GM13977 (cell line): ENCODE measurements at places on chromosomes 5 and 9.

DNA sequence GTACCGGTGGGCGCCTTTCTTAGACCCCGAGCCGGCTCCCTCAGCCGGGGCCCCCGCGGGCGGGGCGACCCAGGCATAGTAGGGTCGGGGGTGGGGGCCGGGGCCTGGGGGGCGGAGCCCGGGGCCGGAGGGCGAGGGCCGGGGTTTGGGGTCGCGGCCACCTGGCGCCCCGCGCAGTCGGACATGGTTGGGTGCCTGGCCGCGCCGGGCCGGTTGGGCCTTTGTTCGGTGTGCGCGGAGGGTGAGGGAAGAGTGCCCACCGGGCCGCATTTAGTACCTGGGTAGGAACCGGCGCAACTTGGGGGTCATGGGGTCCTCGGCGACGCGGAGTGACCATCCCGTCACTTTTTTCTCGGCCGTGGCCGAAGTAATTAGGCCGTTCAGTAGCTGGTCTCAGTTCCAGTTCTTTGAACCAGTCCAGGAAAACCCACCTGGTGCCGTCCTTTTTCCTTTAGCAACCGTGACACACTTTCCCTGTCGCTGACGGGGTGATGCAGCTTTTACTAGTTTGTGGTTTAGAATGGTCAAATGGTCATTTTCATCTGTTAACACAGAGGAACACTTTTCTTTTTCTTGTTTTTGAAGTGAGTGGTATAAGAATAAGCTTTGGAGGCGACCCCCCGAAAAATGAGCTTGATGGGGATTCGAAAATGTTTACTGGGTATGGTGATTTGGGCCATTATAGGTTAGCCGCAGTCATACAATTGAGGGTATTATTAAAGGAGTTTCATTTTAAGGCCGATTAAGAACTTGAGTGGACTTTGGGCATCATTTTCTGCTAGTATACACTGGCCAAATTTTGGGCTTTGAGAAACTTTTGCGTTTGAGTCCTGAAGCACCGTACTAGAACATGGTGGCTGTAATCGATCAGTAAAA lies 589 bp downstream of the CKS2 start:
- no peak for DNase-seq

DNA sequence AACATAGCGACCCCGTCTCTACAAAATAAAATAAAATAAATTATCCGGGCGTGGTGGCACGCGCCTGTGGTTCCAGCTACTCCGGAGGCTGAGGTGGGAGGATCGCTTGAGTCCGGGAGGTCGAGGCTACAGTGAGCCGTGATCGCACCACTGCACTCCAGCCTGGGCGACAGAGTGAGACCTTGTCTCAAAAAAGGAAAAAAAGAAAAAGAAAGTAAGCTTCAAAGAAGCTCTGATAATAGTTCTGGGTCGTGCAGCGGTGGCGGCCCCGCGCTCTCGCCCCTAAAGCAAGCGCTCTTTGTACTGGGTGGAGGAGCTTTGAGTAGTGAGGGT lies 6.8 kb downstream of the TLX3 start:
- DNase-seq = no peak

- DNase-seq = peak; percentile 60
Observed at GRCh38 chr5:35089334-35090314, 41.9 kb upstream of the AGXT2 start.

- DNase-seq = no peak
Observed at GRCh38 chr5:7047511-7048261, 334.5 kb downstream of the TENT4A start.

GRCh38 chr5:93208141-93208751 lies 372.8 kb downstream of the NR2F1-AS1 start:
- DNase-seq = no peak

DNA sequence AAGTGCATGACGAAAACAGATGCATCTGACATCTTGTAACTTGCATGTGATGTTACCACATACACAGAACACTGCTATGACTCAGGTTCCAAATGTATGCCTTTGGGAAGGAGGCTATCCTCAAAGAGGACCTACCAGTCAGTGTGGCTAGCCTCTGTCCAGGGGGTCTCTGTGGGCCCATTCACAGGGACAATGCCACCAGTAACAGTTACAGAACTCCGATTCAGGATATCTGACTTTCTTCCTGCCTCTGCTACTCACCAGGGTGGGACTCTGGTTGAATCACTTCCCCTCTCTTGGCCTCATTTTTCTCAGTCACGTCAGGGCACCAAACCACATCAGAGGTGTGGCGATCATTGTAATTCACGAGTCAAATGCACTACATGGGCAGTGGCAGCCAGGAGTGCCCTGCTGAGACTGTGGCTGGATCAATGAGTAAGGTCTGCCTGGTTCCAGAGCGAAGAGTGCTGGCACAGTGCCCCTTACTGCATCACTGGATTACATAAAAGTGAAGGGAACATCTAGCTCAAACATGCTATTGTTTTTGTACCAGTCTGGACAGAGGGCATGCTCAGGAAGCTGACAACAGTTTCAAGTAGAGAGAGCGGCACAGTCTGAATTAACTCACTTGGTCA lies 13.2 kb downstream of the ATOX1 start:
- DNase-seq = no peak

- DNase-seq = no peak
Observed at GRCh38 chr5:113124265-113124664, 147.7 kb downstream of the DCP2 start.

DNA sequence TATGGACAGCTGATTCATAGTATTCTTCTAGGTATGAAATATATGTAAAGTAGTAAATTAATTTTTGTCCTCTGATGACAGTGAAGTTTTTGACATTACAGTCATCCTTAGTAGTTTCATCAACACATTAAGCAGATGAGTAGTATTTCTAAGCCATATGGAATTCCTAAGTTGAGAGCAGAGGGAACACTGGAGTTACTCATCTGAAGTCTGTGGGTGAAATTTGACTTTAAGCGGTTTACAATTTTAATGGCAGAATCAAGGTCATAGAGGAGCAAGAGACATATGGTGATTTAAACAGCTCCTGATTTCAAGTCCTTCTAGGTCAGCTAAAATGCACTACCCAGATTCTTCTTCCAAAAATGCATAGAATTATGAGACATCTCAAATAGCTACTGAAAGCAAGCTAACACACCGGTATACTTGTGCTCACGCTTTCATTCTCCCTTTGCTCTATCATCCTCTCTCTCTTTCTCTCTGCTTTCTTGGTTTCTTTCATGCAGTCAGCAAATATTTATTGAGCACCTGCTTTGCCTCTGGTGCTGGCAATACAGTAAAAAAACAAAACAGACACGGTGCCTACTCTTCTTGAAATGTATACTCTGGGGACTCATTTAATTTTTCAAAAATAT lies 235.9 kb downstream of the FER start:
- no peak for DNase-seq

DNA sequence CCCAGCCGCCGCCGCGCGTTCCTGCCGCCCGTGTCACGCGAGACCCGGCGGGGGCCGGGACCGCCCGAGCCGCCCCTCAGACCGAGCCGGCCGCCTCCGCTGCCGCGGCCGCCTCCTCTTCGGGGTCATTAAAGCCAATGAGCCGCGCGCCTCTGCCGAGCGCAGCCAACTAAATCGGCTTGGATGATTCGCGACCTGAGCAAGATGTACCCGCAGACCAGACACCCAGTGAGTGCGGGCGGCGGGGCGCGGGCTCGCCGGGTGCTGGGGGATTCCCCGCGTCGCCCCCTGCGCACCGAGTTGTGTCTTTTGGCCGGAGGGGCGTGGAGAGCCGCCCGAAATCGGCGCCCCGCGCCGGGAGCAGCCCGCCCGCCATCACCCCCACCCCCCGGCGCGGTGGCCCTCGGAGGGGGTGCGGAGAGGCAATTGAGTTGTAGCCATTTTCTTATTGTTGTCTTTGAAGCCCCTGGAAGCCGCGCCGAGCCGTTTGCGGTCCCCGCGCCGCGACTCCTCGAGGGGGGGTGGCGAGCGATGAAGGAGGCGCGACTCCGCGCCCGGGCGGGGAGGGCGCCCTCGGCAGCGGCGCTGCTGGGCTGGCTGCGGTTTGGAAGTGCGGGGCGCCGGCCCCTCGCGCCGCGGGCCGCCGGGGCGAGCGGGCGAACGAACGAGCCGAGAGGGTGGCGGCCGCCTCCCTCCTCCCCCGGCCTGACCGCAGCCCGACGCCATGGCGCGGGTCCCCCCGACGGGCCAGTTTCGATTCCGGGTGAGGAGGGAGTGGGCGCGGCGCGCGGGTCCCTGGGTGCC lies 1.0 kb downstream of the TLE4 start:
- peak; percentile 66 for DNase-seq
